ENCODE measurements at places on chromosomes 11 and 22.
A peak's percentile ranks its signal among the peaks of the same experiment; 100 is the strongest.

DNA sequence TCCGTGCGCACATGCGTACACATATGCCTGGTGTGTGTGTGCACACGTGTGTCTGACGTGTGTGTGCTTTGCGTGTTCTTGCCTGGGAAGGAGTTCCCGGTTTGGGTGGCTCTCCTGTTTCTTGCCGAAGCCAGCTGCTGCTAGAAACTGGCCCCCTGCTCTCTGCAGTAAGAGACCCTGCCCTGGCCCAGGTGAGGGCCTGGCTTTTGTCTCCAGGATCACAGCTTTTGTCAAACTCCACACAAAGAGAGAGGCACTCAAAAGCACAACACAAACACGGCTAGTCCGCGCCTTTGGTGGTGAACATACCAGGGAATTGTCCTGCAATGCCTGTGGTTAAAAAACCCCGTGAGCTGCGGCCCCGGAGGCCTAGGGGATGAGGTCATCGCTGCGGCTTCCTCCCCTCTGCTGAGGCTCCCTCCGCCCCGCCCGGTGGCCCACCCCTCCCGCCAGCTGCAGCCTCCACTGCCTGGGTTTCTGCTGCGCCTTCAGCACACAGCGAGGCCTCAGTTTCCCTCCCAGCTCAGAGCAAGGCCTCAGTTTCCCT is 88.9 kb downstream of the KCNQ1 start:
- peak; percentile 72 for DNase-seq

- no peak for DNase-seq
Observed at GRCh38 chr11:6418557-6419008, 311 bp downstream of the APBB1 start.

DNA sequence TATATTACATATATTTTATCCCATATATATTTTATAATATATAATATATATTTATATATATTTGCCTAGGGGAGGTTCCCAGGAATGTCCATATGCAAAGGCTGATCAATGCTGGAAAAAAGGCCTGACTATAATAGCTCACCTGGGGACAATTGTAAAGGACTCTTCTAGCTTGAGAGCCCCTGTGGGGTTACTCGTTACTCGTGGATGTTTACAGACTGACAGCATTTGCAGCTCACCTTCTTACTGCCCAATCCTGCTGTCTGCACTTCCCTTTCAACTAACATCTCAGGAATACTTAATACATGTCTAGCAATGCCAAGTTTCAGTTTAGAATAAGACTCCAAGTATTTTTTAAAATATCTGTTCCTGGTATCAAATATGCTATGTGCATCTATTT is 1365.4 kb upstream of the RAG2 start:
- DNase-seq: no peak

GRCh38 chr11:116100016-116100415 is 595.8 kb upstream of the CADM1 start:
- no peak for DNase-seq

GRCh38 chr11:76778874-76779273 is 4.3 kb upstream of the TSKU start:
- DNase-seq: no peak

DNA sequence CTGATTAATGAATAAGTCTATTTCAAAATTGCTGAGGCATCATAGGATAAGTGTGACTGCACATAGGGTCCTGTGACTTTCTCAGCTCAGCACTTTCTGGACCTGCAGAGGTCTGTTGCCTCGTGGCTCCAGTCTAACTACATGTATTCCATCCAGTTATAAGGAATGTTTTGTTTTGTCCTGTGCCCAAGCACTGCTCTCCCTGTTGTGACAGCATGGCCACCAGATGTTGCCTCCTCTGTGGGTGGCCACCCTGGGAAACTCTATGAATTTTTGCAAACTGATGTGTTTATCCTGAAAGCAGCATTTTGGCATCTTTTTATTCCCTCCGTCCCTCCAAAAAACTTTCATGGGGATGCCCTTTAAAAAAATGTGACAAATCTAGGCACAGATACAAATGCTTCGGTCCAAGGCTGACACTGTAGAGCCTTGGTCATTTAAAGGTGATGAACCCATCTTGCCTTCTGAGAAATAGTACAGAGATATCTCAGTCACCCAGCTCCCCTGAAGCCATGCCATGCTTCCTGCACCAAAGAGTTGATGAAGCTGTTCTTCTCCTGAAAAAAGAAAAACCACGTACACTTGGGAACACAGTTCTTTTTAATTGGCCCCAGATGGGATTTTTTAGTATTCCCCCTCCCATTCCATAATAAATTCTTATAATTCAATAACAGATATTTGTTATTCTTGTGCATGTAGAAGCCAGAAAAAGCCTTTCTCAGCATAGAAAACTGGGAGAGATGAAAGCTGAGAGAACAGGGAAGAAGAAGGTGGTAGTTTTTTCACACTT is 72.6 kb downstream of the CCDC34 start:
- no peak for DNase-seq

DNA sequence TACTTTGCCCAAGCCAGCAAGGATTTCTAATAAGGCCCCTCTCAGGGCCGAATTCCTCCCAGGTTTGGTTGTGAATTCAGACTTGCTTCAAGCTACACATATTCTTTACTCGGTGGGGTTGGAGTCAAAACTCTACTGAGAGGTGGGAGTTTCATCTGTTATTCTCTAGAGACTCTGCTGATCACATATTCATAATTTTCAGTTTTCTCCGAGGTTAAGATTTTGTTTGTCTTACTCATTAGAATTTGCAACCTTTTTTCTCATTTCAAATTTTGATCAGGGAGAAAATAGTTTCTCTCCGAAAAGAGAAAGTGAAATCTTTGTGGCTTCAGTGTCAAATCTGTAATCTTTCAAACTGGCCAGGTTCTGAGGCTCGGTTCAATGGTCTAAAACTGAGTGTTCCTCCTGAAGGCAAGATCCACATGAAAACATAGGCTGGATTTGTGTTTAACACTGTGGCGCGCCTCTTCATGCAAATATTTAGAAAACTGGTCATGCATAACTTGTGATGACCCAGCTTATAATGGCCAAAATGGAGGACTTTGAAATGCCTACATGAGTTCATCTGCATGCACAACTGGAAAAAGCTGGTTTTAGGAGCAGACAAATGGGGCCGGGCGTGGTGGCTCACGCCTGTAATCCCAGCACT is 21.5 kb upstream of the GSTP1 start:
- no peak for DNase-seq
